ENCODE measurements at places on chromosomes 3 and 15.

GRCh38 chr3:128493570-128494366 lies 767 bp upstream of the GATA2 start:
- DNase-seq, result no peak

DNA sequence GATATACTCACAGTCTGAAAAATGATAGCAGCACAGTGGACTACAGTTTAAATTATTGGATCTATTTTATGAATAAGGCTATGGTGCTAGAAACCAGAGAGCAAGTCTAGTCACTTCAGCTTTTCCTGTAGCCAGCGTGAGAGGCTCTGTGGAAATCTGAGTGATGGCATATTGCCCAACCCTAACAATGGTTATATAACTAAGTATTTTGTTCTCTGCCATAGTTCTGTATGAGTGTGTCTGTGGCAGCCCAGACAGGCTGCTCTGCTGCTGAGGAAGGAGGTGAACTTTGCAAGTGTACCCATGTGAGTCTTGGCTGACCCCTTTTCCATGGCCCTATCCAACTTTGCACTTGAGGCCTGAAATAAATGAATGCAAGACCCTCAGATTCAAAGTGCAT lies 105.7 kb downstream of the LRTM1 start:
- DNase-seq, result no peak

GRCh38 chr15:44317423-44318058 lies 29.0 kb downstream of the GOLM2 start:
- peak; percentile 3 for DNase-seq

DNA sequence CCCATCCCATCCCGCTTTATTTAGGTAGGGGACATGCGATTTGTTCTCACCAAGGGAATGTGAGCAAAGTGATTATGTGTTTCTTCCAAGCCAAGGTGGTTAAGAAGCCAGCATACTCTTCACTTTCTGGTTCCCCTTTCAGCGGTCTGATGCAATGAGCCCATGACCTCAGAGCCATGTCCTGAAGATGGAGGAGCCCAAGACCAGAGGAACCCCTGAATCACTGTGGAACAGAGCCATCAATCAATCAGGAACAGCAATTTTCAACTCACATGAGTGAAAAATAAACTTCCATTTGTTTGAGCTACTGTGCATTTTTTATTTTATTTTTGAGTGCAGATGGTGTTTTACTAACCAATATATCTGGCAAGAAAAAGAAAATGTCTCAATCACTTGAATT lies 10.8 kb downstream of the THRB start:
- peak; percentile 74 for DNase-seq

GRCh38 chr3:51717446-51717845 lies 10.6 kb downstream of the GRM2 start:
- no peak for DNase-seq

DNA sequence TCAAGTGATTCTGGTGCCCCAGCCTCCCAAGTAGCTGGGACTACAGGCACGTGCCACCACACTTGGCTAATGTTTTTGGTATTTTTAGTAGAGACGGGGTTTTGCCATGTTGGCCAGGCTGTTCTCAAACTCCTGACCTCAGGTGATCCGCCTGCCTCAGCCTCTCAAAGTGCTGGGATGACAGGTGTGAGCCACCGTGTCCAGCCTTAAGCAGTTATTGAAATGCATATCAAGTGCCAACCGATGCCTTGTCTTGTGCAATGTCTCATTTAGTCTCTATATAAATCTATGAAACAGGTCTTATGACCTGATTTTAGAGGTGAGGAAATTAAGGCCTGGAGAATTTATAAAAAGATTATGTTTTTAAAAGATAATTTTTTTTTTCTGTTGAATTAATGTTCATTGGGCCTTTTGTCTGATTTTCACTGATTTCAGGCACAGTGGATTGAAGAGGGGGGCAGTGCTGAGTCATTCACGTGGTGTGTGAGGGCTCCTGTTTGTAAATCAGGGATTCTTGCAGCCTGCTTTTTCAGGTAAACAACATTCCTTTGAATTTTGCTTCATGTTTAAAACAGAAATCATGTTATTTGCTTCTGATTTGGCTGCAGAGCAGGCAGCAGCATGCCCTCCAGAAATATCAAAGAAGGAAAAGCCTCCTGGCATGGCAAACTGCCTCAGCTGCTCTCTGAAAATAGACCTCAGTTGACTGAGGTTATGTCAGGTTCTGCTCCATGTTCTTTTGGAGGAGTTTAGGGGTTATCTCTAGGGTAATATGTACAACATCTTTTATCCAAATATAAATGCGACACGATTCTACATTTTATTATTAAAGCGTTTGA lies 407.0 kb upstream of the RGMA start:
- no peak for DNase-seq

- no peak for DNase-seq
Measured at GRCh38 chr3:20576228-20576627, 390.2 kb upstream of the SGO1 start.

- DNase-seq, result no peak
Measured at GRCh38 chr15:83477808-83478537, 30.8 kb downstream of the SH3GL3 start.

DNA sequence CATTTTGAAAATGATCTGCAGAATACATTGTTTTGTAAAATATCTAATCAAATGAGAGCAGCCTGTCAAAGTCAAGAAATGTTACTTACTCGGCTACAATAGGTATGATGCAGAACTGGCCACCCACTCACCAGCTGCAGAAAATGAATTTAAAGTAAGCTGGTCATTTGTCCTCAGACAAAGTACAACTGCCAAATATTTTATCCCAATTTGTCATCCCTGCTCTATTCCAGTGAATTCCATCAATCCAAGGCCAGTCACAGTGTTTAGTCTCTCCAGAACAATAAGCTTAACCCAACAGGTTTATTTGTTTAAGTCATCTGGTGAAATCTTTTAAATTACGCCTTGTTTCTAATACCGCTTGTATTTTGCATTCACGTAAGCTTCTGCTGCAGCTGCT lies 46.6 kb upstream of the TCF12 start:
- no peak for DNase-seq

GRCh38 chr3:115720983-115721382 lies 97.7 kb downstream of the GAP43 start:
- DNase-seq, result no peak

DNA sequence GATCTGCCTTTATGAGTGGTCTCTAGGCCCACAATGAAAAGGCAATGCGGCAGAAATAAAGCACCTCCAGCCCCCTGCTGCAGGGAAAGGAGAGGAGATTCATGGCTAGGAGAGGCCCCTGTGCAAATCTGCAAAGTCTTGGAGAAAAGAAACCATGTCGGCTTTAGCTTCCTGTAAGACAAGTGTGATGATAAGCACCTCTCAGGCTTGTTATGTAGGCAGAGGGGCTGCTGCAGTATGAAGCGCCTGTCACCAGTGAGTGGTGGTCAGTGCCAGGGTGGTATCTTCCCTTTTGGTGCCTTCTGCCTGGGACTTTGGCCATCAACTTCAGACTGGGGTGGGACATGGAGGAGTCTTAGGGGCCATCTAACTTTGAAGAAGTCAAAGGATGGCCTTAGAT lies 59.2 kb upstream of the ARHGEF3 start:
- DNase-seq, result no peak

DNA sequence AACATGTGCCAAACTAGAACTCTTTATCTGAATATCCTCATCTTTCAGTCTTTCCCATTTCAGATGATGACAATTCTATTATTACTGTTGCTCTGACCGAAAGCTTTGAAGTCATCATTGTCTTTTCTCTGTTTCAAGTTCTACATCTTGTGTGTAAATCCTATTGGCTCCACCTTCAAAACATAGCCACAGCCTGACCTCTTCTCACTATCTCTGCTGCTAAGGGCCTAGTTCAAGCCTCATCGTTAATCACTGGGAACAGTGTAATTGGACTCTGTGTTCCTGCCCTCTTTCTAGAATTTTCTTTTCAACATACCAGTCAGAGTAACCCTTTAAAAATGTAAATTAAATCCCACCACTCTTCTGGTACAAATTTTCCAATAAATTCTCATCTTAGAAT lies 105.1 kb downstream of the OXSM start:
- no peak for DNase-seq

DNA sequence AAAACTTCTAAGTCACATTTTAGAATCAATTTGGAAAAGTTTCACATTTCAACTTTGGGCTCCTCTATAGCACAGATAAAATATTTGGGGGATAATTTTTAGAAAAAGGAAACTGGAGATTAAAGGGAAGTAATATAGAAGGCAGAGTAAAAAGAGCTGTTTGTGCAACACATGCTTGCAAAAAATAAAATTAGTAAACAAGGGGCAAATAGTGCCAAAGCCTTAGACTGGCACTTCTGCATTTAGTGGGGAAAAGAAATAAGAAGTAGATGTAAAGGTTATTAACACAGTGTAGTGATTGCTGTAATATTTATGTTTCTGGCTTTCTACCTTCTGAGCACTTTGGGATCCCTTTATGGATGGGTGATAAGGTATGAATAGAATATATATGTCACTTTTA lies 246.6 kb downstream of the CBLB start:
- DNase-seq, result peak; percentile 14

DNA sequence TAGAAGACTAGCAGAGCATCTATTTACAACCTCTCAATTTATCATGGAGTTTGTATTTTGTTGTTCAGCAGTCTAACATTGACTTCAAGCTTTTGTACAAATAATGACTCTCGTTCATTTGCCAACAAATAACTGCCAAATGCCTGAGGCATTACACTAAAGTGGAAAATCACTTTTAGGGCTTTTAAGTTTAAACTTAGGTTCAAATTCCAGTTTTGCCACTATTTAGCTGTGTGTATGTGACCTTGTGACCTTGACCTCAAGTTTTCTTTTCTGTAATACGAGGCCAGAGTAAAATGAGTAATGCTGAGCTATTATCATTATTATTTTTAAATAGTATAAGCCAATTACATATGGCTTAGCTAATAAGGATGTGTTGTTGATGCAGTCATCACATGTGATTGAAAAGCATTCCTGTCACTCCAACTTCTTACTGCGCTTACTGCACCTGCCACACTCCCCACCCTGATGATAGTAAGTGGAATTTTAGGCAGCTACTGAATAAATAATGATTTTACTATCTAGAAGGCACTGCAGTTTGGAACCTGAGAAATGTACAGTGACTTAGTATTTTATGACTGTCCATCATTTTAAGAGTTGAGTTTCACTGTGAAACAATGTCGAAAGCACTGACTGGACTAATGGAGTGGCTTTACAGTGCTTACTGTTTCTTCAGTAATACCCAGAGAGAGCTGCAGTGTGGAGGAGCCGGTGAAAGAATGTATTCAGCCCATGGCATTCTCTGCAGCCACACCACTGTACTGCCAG lies 16.3 kb downstream of the ARL8B start:
- no peak for DNase-seq

DNA sequence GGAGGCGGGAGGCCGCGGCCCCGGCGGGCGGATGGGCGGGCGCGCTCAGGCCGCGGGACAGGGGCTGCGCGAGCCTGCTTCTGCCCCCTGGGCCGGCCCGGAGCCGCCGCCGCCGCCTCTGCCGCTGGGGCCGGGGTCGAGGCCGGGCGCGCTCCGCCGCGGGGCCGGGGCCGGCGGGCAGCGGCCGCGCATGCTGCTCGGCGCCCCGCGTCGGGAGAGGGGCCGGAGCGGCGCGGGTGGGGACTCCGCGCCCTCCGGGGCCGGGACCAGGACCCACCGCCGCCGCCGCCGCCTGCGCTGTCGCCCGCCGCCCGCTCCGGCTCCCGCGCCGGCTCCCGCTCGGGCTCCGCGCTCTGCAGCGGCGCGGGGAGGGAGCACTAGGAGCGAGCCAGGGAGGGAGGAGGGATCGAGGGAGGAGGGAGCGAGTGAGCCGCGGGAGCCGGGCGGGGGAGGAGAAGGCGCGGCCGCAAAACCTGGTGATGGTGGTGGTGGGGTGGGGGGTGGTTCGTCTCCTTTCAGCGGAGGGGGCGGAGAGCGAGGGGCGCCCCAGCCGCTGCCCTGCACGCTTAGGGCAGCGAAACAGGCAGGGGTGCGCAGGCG lies at the start of gene LINGO1:
TSS of gene LINGO1 (minus strand) at position 379 of the 600 bp plus-strand sequence. CDS start 597 bp downstream, outside the sequence.
- no peak for DNase-seq

DNA sequence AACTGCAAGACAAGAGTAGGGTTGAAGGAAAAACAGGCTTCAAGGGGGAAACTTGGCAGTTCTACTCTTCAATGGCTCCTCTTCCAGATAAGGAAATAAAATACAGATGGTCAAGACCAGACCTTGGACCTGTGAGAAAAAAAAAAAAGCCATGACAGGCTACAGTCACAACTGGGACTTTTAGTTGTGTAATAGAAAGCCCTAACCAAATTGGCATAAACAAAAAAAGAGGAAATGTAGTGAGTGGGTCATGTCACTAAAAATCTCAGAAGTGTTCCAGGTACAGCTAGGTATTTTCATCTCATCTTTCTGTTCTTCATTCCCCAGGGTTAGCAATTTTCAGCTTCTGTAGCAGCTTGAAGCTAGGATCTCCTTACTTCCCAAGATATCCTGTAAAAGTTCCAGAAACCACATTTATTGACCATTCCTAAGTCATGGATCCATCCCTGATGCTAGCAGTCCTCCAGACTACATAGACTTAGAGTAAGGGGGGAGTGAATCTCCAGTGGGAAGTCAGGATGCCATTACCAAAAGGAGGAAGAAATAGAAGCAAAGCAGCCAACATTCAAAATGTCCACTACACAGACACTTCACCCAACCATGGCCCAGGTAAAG lies 61.0 kb upstream of the CSTA start:
- peak; percentile 15 for DNase-seq

- no peak for DNase-seq
Measured at GRCh38 chr3:99298661-99299060, 339.7 kb upstream of the COL8A1 start.

GRCh38 chr15:92266796-92267685 lies 126.6 kb upstream of the ST8SIA2 start:
- DNase-seq, result no peak

- DNase-seq, result no peak
Measured at GRCh38 chr3:194237110-194237509, 101.2 kb downstream of the HES1 start.

GRCh38 chr3:58043933-58044332 lies 35.7 kb downstream of the FLNB start:
- no peak for DNase-seq

DNA sequence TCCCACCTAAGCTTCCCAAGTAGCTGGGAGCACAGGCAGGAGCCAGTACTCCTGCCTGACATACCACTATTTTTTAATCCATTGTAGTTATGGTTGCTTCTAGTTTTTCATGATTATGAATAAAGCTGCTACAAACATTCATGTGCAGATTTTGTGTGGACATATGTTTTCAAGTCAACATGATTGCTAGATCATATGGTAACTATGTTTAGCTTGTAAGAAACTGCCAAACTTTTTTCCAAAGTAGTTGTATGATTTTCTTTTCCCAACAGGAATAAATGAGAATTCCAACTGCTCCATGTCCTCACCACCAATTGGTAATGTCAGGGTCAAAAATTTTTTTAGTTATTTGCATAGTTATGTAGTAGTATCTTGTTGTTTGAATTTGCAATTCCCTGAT lies 136.8 kb upstream of the THRB start:
- DNase-seq, result no peak

GRCh38 chr15:81296186-81296585 lies 27.8 kb downstream of the STARD5 start:
- DNase-seq, result no peak

All from inflammatory macrophage (primary cell).